Stimulated activated CD4-positive, alpha-beta T cell treated with anti-CD3 and anti-CD28 coated beads, Interleukin-15, amount 100 ng/mL, for 1 hour (primary cell): ENCODE measurements at places on chromosomes 12 and 14.
A peak's percentile ranks its signal among the peaks of the same experiment; 100 is the strongest.

DNA sequence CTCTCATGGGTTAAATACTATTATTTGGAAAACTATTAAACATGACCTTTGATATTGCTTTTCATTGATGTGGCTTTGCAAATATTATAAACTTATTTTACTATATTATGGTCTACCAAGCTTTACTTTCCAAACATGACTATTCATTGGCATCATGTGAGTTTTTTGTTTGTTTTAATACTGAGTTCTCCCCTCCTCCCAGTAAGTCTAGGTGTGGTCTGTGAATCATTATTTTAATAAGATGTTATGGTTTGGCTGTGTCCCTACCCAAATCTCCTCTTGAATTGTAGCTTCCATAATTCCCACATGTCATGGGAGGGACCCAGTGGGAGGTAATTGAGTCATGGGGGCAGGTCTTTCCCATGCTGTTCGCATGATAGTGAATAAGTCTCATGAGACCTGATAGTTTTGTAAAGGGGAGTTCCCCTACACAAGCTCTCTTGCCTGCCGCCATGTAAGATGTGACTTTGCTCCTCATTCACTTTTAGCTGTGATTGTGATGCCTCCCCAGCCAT lies 80.0 kb downstream of the BORCS5 start:
- no peak for DNase-seq

- peak; percentile 81 for DNase-seq
Observed at GRCh38 chr12:54398995-54399793, 14.7 kb upstream of the ZNF385A start.

DNA sequence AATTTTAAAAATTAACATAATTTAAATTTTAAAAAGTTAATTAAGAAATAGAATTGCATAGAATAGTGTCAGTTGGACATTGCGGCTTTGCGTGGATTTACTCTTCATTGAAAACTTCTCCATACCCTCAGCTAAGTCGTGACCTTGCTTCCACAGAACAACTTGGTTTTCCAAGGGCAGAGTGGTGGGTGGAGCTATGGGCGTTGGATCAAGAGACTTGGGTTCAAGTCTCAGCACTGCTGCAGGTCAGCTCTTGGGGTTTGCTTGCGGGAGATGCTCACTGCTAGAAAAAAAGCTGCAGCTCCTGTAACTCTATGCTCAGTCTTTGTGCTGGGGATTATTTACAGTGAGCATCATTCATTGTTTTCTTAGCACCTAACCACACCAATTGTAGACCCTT lies 133.7 kb downstream of the PRIMA1 start:
- no peak for DNase-seq

DNA sequence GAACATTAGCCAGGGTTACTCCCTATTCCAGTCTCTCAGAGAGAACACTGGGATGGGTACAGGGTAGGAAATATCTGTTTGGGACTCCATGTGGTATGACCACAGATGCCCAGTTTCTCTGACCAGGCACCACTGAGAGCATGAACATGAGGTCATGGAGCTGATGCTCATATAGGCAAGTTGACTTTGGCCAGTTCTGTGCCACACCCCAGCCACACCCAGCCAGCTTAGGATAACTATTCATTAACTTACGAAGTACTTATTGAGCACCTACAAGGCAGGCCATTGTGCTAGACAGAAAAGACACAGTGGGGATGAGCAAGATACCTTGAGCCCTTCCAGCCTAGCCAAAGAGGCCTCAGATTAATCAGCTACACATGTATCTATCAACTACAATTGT lies 262.5 kb downstream of the DPF3 start:
- no peak for DNase-seq

GRCh38 chr14:75492832-75493591 lies 29.3 kb upstream of the BATF start:
- DNase-seq = no peak

- no peak for DNase-seq
Observed at GRCh38 chr12:93706387-93706786, 29.2 kb downstream of the CRADD start.

GRCh38 chr12:125989696-125990095 lies 924.5 kb downstream of the AACS start:
- DNase-seq = no peak

DNA sequence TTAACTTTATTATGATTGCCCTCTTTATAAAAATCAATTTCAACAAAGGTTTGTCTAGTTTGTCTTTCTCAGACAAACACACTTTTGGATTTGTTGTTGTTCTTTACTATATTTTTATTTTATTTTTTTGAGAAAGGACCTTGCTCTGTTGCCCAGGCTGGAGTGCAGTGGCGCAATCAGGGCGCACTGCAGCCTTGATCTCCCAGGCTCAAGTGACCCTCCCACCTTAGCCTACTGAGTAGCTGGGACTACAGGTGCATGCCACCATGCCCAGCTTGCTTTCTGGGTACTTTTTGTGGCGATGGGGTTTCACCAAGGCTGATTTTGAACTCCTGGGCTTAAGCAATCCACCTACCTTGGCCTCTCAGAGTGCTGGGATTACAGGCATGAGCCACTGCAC lies 64.4 kb upstream of the CFL2 start:
- DNase-seq = no peak

- no peak for DNase-seq
Observed at GRCh38 chr12:105561546-105562198, 231.2 kb downstream of the C12orf75 start.

- DNase-seq = no peak
Observed at GRCh38 chr12:26298785-26299621, 103.6 kb downstream of the SSPN start.

GRCh38 chr14:93713726-93714405 lies 74.4 kb downstream of the PRIMA1 start:
- no peak for DNase-seq

DNA sequence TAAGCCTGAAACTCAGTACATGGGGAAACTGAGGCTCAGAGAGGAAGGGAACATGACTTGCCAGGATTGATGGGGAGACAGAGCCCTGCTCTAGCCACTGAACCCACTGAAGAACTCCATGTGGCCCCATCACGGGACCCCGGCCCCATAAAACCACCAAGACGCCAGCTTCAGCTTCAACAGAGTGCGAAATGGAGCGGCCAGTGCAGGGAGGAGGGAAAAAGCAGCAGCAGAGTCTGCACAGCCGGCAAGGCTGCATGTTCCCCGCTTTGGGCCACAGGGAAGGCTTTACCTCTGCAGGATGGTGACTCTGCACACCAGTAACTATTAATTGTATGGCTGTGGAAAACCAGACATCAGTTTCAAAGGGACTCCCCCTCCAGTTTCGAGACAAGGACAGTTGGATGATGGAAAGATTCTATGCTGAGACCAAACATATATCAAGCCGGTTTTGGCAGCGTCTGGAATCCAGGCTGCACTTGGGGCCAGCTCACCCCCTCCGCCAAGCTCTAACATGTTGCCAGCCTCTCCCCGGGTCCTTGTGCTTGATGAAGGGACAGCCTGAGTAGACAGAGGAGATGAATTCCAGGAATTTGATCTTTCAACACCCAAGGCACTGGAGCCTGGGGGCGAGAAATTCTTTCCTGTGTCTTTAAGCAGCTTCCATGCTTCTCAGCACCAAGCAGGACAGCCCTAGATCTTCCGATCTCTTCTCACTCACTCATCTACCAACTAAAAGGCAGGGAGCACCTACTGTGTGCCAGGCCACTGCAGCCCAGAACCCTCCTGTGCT lies 55.7 kb upstream of the BCL11B start:
- DNase-seq = no peak

- DNase-seq = no peak
Observed at GRCh38 chr12:31650918-31651317, 8.6 kb upstream of the ETFBKMT start.

DNA sequence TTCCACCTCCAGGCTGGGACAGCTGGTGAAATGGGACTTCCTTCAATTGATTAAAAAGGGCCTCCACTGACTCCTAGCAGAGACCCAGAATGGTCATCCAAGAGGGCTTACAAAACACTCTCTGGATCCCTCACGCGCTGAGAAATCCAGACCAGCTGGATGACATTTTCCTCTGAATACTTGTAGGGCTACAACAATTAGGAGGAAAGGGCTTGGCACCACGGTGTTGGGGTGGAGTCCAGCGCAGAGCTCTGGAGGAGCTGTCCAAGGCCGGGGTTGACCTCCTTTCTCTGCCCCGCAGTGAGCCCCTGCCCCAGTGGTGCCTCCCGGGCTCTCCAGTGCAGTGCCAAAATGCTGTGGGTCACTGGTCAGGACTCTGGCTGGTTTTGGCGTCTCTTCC lies 189.0 kb upstream of the CCND2 start:
- no peak for DNase-seq

- DNase-seq = no peak
Observed at GRCh38 chr14:36271939-36272907, 48.2 kb downstream of the MBIP start.

DNA sequence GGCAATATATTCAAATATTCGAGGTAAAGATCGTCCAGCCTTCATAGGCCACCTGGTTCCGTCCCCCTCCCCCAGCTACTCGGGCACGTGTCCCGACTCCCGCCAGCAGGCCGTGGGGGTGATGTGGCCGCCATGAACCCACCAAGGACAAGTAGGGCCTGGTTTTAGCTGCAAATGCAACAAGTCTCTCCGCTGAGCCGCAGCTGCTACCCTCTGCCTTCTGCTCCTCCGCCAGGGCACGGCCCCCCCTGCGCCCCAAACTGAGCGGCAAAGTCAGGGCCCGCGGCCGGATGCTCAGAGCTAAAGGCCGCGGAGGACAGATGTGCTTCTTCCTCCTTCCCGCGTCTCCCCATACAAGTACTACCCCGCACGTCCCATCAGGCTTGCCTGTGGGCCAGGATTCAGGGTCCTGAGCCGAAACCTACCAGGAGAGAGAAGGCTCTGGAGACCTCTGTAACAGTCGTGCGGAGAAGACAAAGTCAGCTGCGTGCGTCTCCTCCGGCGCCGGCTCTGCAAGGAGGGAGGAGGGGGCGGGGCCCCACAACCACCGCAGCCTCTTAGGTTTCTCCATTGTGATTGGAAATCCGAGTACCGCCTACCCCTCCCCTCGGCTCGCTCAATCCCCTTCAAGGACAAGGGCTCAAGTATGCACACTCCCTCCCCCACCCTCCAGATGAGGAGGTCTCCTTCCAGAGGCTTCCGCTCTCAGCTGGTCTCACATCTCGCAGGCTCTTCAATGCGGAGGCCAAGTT lies at the start of gene LDHB:
Gene LDHB, minus strand, starts transcription at position 517 of the 752 bp plus-strand sequence. CDS start 3,171 bp downstream, outside the sequence.
- DNase-seq = peak; percentile 86

DNA sequence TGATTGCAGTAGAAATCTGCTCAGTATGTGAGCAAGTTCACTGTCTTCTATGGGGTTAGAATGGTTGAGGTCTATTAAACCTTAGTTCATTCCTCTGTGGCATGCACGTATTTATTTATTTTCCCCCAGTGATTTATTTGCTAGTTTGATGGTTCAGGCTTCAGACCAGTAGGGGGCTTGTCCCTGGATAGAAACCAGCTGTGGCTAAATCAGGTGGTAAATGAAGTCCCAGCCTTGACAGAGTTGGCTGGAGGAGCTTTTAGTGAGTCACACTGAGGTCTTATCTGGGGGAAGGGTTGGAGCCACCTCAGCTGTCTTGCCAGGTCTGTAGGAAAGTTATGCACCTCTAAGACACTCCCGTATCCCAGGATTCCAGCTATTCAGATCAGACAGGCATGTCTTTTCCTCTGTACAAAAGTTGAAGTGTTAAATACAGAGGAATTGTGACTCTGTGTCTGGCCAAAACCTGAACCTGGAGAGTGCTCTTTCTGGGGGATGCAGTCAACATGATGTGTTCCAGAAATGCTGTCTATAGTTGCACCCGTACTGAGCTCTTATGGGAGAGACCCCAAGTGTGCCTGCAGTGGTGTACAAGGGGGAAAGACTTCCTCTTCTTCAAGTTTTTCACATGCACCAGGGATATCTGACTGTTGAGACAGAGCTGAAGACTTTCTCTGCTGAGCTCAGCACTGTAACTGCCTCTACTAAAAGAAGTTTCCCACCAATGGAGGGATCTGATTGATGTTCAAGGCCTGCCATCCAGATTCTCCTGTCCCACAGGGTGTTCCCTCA lies 1322.1 kb downstream of the TMEM121 start:
- DNase-seq = no peak

- DNase-seq = no peak
Observed at GRCh38 chr12:65959452-65959851, 135.2 kb downstream of the HMGA2 start.

GRCh38 chr12:78483767-78484315 lies 380.7 kb upstream of the SYT1 start:
- no peak for DNase-seq

DNA sequence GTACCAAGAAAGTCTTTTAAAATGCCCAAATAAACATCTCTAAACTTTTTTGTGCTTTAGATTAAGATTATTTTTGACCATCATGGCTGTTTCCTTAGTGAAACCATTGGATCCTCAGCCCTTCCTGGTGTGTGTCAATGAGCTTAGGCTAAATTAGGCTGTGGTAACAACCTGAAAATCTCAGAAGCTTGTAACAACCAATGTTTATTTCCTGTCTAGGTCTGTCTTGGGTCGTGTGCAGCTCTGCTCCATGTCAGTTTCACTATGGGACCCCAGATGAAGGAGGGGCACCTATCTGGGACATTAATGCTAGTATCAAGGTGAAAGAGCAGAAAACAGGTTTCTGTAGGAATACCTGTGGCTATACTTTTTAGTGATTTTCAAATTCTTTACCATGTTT lies 49.9 kb downstream of the KCNMB4 start:
- DNase-seq = no peak

DNA sequence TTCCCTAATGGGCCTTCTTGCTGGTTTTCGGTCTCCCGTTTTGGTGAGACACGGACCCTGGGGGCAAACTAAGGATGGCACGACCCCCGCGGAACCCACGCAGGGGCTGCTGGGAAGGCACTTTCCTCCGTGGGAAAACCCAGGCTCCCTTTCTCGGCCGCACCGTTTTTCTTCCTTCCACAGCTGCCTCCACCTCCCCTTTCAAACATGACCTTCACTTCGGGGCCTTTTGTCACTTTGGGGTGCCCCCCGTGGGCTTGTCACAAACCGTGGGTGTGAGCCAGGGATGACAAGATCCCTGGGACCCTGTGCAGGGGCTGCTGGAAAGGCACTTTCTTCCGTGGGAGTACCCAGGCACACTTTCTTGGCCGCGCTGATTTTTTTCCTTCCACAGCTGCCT lies 268.7 kb downstream of the ALG10 start:
- DNase-seq = no peak

DNA sequence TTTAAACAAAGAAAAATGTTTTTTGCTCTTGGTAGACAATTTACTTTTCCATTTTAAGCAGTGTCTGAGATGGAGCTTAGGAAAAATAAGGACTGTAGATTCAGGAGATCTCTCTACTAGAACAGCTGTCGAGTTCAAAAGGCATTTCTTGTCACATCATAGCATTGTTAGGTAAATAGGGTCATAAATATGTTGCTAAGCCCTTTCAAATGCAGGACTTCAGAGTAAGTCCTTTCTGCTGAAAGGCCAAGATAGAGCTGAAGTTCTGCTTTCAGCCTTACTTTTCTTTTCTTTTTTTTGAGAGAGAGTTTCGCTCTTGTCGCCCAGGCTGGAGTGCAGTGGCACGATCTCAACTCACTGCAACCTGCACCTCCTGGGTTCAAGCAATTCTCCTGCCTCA lies 98.2 kb downstream of the SYNE2 start:
- no peak for DNase-seq

DNA sequence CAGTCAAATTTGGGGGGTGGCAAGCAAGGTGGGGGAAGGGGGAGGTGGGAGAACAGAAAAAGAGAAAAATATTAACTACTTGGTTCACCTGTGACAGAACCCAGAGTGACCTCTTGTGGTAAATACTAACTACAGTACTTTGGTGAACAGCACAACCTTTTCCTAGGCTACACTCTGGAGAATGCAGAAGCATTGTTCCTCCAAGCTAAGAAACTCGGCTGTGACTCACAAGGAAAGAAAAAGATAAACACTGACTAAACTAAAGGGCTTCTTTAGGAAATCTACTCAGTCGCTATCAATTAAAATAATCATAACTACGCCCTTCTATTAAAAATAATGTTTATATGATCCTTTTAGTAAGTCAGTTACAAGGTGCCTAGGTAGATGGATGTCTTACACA lies 5.4 kb downstream of the KCNH5 start:
- no peak for DNase-seq
